Osteoblast (primary cell): ENCODE measurements at places on chromosomes 1 and 21. TPM values are rescaled to one million over a fixed set of nuclear protein-coding genes. Genes with fewer than 3 reads are reported as not detected.

DNA sequence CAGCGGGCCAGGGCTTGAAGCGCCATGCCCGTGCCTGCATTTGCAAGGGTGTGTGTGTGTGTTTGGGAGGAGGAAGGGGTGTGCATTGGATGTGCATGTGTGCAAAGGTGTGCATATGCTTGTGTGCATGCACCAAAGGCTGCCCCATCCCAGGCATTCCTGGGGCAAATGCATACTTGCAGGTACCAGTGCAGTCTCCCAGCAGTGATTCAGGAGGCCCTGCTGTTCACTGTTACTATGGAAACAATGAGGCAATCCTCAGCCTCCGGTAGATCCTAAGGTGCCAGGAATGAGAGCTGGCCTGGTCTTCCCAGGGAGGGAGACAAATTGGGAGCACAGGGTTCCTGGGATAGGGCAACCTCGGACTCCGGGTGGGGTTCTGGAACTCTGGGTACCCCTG, 7.5 kb upstream of the FNDC5 start:
- peak; percentile 92 for DNase-seq

CD2 gene
- not detected in 2 replicates for total RNA-seq

TRIM46 gene
- 3.2 and 3.3 TPM in 2 replicates for total RNA-seq

EXTL1 gene
- total RNA-seq, result 1.4 and 3.2 TPM in 2 replicates

SPRR1B gene
- not detected in 2 replicates for total RNA-seq

GRCh38 chr1:54462597-54463258, 56.5 kb upstream of the SSBP3 start:
- no peak for DNase-seq

- DNase-seq, result no peak
Observed at GRCh38 chr21:44975720-44976555, 36.1 kb downstream of the SLX9 start.

DNA sequence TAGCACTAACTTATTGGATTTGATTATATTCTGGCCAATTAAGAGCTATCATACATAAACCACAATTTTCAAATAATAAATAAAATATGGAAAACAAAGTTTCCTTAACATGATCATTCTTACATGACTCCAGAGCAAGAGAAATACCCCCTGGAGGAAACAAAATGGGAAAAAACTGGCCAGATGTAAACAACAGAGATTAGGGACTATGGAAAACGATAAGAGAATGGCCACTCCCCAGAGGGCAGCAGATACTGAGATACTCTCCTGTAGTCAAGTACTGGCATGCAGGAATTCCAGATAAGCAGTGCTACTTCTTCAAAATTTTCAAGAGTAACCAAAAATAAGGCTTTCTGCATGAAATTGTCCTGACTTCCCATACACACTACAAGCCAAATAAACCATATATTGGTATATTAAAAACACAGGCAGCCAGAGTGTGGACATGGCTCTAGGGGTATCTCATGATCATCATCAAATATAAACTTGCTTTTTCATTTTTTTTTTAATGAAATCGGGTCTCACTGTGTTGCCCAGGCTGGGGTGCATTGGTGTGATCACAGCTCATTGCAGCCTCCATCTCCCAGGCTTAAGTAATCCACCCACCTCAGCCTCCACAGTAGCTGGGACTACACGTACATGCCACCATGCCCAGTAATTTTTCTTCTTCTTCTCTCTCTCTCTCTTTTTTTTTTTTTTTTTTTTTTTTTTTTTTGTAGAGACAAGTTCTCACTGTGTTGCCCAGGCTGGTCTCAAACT, 118.5 kb downstream of the EIF4G3 start:
- DNase-seq, result no peak

- no peak for DNase-seq
Observed at GRCh38 chr21:44094832-44095231, 12.4 kb upstream of the PWP2 start.
